Hematopoietic multipotent progenitor cell treated with erythropoietin and hydrocortisone succinate and interleukin-3 and kit ligand, for 6 days (in vitro differentiated cells): ENCODE measurements at places on chromosomes 5 and 9.

GRCh38 chr5:24646915-24647314 is 2.1 kb upstream of the CDH10 start:
- no peak for DNase-seq

DNA sequence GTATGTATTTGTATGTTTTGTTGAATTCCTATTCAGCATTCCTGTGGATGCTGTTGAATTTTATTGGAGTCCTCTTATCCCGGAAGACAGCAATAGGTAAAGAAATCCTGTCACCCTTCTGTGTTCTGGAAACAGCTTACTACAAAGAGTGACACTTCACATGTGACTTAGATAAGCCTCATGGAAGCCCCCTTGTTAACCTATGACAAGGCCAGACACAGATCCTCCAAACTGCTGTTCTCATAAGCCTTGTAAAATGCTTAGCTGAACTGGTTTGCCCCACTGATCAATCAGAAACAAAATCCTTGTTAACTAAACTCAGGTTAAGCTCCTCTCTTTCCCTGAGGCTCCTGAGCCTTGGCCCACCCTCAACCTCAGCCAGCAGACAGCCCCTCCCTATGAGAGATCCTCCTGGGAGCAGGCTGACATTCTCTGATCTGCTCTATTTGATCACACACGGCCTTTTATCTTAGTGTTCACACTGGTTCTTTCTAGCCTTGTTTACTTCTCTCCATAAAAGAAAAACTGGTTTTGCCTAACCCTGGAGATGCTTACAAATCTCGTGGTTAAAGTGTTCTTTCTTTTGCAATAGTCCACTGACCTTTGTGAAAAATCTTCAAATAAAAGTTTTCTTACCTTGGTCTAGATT is 29.4 kb upstream of the ATP6V1G1 start:
- no peak for DNase-seq

- no peak for DNase-seq
These were observed 63.3 kb downstream of the DCP2 start for GRCh38 chr5:113039934-113040285.

- no peak for DNase-seq
These were observed 16.1 kb upstream of the ZNF462 start for GRCh38 chr9:106846857-106847256.

DNA sequence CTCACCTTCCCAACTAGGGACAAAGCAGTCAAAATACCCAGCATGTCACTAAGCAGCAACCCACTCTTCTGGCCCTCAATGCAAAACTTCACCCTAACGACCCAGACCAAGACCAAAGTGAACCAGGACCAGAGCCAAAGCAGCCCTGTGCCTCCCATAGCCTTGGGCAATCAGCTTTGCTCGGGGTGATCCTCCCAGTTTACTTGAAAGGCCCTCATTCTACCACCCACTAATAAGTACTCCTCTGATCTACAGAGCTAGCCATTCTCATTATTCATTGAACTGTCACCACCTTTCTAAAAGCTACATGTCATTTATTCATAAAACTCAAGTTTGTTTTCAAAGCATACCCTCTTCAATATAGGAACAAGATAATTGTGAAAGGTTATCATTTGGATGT is 221.0 kb downstream of the FRMD3 start:
- no peak for DNase-seq

DNA sequence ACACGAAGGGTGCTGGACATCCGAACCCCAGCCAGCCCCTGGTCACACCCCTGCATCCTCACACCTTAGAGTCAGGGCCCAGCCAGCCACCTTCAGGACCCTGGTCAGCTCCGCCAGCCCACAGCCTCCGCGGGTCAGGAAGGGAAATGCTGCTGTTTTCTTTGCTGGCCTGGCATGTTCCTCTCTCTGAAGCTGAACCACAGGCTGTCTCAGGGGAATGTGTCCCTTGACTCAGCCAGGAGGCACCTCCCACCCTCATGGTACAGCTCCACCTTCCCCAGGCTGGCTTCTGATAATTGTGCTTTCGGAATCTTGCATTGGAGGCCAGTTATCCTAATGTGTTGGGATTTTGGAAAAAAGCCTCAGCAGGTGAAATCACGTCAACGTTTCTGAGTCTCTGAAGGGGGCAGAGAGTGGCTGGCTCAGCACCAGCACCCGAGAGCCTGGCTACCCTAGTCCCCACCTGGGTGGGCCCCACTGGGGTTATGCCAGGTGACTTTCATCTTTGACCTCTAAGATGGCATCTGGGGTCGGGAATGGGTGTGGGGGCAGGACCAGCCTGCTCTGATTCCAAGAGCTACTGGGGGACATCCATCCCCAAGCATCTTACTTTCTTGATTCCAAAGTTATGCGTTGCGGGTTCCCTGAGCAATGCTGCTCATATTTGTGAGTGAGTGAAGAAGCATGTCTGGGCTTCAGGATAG is 9.8 kb upstream of the OLFM1 start:
- peak; percentile 48 for DNase-seq

DNA sequence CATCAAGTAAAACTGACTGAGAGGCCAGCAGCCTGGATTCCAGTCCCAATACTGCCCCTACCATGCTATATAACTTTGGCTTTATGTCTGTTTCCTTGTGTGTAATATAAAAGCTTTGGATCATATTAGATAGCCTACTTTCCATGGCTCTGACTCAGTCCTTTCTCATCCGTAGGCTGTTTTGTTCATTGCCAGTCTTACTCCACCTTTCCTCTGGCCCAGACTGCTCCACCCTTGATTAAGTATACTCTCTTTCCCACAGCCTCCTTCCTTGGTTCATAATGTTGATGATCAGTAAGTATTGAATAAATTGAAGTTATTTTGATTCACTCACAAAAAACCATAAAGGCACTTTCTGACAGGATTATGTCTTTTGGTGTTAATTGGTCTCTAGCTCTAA is 1.5 kb upstream of the MRPS30 start:
- no peak for DNase-seq

- no peak for DNase-seq
These were observed 27.1 kb downstream of the CDH9 start for GRCh38 chr5:27011274-27011673.

- DNase-seq, result no peak
These were observed 24.4 kb downstream of the SLC6A7 start for GRCh38 chr5:150214289-150214688.

GRCh38 chr9:128421482-128421996 is 882 bp downstream of the CERCAM start:
- peak; percentile 74 for DNase-seq

DNA sequence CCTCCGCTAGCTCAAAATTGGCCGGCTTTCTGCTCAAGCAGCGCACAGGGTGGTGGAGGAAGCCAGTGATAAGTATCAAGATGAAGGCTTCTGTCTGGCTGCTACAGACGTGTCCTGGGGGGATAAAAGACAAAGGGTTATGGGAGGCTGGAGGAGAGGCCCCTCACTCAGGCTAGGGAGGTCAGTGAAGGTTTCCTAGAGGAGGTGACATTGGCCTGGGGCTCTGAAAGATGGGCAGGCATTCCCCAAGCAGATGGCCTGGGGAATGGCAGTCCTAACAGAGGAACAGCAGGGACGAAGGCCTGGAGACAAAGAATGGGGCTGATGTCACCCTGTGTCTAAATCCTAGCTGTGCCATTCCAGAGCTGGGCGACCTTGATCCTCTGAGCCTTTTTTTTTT is 32.3 kb downstream of the OLFML2A start:
- DNase-seq, result no peak
